ENCODE measurements at places on chromosomes 1 and 21. TPM values are rescaled to one million over a fixed set of nuclear protein-coding genes. Genes with fewer than 3 reads are reported as not detected.

PDZK1IP1 gene
- not detected for total RNA-seq

DNA sequence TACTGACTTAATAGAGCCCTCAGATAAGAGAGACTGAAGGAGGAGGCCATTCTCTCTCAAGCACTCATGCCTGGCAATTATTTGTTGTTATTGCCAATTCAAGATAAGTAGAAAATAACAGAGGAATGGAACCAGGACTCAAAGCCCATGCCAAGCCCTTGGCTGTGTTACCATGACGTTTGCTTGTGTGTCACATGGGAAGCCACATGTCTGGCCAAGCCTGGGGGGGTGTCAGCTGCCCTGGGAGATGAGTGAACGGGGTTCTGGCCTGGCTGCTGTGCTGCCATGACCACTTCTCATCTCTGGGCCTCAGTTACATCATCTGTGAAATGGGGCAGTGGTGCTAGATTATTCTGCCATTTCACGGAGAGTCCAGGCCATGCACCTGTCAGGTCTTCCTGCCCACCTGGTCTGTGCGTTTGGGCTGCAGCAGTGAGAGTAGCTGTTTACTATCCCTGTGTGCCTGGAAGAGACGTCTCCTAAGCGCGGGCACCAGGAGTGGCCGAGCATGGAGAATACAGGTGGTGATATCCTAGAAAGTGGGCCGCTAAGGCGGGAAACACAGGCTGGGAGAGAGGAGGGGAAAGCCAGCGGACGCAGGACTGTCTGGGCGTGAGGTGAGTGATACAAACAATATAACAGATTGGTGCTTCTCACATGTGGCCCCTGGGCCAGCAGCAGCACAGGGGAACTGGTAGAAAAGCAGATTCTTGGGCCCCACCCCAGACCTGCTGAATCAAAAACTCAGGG is 67.8 kb downstream of the MAN1C1 start:
- peaks cover 43% of the 10 kb centered on the region for H3K4me1 ChIP-seq
- H3K27me3 ChIP-seq, result no peaks in the 10 kb centered on the region
- H3K36me3 ChIP-seq, result no peaks in the 10 kb centered on the region
- no peak overlapping the region for H3K4me3 ChIP-seq
- DNase-seq, result no peak

DNA sequence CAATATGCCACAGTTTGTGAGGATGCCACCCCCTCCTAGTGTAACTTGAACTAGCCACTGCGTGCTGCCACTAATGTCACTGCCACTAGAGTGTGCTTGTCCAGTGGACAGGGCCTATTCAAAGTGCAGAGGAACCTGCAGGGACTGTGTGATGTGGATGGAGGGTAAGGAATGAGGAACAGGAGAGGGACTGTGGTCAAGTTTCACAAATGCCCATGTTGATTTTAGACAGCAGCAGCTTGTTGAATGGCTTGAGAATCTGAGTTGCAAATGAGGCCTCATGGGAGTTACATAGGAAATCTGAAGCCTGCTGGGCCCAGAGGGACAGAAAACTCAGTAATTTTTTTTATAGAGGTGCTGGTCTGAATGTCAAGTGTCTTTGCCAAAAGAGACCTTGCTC is 112.3 kb downstream of the HHAT start:
- H3K27ac ChIP-seq, result no peak overlapping the region
- H3K36me3 ChIP-seq, result no peaks in the 10 kb centered on the region
- H3K27me3 ChIP-seq, result no peaks in the 10 kb centered on the region
- H3K4me1 ChIP-seq, result peaks cover 11% of the 10 kb centered on the region

FMO3 gene
- not detected for total RNA-seq

DNA sequence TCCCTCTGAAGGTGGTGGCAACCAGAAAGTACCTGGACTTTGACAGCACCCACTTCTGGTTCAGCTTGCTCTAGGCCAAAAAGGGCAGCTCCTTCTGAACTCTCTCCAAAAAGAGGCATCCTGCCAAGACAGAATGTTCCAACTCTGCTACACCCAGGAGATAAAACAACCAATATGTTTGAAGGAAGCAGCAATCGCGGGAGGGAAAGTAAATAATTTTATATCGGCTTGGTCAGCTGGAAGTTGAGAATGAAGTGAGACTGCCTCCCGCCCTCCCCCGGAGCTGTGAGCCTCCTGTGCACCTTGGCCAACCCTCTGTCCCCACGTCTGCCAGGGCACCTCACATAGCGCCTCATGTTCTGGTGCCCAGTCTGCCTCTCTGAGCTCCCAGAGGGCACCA is 130.3 kb upstream of the ATP1A1 start:
- H3K4me3 ChIP-seq, result no peak overlapping the region
- no peaks in the 10 kb centered on the region for H3K36me3 ChIP-seq
- H3K4me1 ChIP-seq, result peaks cover 12% of the 10 kb centered on the region
- DNase-seq, result no peak

DNA sequence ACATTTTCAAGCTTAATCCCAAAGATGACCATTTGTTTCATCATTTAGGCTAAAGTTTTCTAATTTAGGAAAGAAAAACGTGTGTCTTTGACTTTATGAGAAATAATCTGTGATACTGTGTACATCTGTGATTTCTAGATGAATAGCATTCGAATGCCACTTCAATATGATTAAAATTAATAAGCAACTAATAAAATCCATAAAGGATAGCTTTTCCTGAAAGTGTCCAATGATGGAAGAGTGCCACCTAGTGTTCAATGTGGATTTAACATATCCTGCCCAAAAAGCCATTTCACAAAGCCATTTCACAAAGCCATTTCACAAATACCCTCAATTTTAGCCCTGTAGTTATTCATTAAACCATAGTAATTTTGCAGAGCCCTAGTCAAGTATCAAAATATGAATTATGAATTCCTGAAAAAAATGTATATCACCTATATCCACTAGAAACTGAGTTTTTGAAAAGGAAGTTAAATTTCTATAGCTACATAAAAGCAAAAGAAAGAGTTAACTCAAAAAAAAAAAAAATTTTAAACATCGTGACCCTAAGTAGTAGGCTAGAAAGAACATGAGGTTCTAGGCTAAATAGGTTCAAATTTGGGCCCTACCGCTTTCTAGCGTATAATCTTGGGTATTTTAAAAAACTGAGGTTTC is 19.1 kb downstream of the NME7 start:
- H3K4me3 ChIP-seq, result no peak overlapping the region
- DNase-seq, result peak; percentile 31
- H3K27ac ChIP-seq, result no peak overlapping the region
- no peaks in the 10 kb centered on the region for H3K27me3 ChIP-seq

DNA sequence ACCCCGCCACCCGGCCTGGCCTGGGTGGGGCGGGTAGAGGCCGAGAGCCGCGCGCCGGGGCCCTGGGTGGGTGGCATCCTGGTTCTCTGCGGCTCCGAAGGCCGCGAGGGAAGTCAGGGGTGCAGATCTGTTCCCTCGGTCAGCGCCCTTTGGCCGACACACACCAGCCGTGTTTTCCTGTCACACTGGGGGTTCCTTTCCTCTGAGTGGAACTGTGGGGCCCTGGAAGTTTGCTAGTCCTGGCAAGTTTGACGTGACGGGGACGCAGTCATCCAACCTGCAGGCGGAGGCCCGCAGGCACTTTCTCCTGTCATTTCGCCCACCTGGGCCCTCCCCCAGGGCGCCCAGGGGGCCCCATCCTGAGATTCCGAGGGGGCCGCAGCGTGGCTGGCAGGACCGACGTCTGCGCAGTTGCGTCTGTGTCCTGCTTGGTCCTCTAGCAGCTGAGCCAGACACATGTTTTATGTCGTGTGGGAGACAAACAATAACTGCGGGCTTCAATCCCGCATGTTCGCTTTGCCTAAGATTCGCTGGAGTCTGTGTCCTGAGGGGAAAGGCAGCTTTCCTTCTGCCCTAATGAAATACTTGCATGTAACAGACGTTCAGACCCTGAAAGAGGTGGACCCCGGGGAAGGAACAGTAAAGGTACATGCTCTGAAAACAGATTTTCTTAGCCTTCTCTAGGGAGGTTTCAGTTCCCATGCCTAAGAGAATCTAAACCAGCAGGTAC is 1.5 kb downstream of the FAM163A start:
- peaks cover 7% of the 10 kb centered on the region for H3K4me1 ChIP-seq
- no peak overlapping the region for H3K27ac ChIP-seq
- H3K27me3 ChIP-seq, result peaks cover 49% of the 10 kb centered on the region
- no peak for DNase-seq

GRCh38 chr1:115429884-115430283 is 91.8 kb upstream of the NGF start:
- H3K4me1 ChIP-seq, result no peaks in the 10 kb centered on the region
- H3K27ac ChIP-seq, result no peak overlapping the region
- no peak overlapping the region for H3K4me3 ChIP-seq

DNA sequence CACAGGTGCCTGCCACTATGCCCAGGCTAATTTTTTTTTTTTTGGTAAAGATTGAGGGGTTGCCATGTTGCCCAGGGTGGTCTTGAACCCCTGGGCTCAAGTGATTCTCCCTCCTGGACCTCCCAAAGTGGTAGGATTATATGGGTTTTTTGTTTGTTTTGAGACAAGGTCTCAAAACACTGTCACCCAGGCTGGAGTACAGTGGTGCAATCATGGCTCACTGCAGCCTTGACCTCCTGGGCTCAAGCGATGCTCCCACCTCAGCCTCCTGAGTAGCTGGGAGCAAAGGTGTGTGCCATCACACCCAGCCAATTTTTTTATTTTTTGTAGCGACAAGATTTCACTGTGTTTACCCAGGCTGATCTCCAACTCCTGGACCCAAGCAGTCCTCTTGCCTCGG is 8.9 kb upstream of the RCAN3 start:
- no peak overlapping the region for H3K27ac ChIP-seq
- H3K4me3 ChIP-seq, result no peak overlapping the region
- peaks cover 1% of the 10 kb centered on the region for H3K36me3 ChIP-seq
- H3K27me3 ChIP-seq, result no peaks in the 10 kb centered on the region
- H3K4me1 ChIP-seq, result peaks cover 37% of the 10 kb centered on the region

DNA sequence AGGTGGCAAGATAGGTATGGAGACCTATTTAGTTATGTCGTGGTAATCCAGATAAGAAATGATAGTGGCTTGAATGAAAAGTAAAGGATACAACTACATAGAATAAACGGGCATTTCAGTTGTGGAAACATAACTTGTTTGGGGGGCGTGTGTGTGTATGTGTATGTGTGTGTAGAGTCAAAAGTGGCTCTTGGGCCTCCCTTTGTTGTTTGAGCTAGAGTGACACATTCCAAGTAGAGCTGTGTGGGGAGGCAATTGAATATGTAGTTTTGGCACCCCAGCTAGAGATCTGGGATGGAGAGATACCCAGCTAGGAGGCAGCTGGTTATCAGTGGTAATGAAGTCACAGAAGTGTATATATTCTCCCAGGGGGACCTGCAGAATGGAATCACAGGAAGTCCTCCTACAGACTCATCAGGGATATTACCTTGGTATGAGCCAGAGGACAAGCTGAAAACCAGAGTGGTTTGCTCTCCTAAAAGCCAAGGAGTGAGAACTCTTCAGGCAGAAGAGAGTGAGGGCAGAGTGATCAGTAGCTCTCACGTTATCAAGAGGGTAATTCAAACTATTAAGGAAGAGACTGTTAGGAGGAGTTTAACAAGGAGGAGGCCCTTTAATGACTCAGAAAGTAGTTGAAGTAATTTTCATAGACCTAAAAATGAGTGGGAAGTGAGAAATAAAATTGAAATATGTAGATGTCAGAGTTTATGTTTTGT is 5.1 kb downstream of the CR1L start:
- H3K27ac ChIP-seq, result no peak overlapping the region
- H3K27me3 ChIP-seq, result no peaks in the 10 kb centered on the region
- no peak for DNase-seq
